Fibroblast of skin of back (primary cell): ENCODE measurements at places on chromosomes 5 and 9.
A peak's percentile ranks its signal among the peaks of the same experiment; 100 is the strongest.

- DNase-seq = peak; percentile 71
Observed at GRCh38 chr9:33489066-33489465, 15.3 kb upstream of the NOL6 start.

DNA sequence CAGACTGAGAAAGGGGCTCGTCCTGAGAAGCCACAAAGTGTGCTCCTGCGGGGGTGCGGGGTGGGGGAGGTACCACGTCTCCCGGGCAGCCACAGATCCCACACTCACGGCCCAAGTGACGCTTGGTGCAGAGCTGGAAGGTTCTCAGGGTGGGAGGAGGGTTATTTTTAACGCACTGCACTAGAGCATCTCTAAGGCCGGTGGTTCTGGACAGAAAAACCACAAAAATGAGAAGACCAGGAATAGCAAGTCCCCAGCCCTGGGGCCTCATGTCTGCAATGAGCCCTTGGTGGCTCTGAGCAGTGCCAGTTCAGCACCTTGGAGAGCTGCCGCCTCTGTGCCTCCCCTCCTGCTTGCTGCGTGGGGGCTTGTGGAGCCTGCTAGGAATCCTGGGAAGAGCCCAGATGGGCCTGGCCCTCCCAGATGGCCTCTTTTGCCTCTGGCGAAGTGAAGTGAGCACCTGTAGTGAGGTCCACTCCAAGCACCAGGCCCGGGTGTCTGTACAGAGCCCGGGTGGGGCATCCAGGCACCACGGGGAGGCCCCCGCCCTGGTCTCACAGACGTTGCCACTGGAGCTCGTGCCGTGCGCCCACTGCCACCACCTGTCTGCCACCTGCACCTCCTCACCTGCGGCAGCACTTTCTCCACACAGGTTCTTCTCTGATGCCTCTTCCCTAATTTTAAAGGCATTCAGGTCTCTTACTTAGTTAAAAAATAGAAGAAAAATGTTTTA lies 48.9 kb upstream of the CACNA1B start:
- DNase-seq = peak; percentile 31

GRCh38 chr5:35859101-35859661 lies 2.5 kb downstream of the IL7R start:
- DNase-seq = peak; percentile 89

DNA sequence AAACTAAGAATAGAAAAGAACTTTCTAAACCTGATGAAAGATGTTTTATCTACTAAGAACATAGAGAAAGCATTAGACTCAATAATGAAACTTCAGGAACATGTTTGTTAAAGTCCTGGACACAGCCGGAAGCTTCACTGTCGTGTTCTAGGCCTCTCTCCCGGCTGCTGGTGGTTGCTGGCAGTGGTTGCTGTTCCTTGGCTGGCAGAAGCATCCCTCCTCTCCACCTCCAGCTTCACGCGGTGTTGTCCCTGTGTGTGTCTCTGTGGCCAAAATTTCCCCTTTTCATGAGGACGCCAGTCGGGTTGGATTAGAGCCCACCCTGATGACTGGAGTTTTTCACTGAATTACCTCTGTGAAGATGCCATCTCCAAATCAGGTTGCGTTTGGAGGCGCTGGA lies 6.5 kb upstream of the MED10 start:
- DNase-seq = no peak

DNA sequence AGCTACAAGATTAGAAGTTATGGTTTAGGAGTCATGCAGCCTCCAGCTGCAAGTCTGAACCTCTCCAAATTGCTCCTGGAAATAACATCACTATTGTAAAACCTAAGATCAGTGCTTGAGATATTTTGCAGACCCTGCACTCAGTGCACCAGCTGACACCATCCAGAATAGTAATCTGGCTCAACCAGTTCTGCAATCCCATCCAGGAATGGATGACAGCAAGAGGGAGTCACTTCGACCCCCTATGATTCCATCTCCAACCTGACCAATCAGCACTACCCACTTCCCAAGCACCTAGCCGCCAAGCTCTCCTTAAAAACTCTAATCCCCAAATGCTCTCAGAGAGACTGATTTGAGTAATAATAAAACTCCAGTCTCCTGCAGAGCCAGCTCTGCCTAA lies 37.9 kb upstream of the NR4A3 start:
- no peak for DNase-seq

- DNase-seq = no peak
Observed at GRCh38 chr9:71630377-71630995, 137.8 kb downstream of the CEMIP2 start.
